ENCODE measurements at places on chromosomes 2 and 18. TPM values are rescaled to one million over a fixed set of nuclear protein-coding genes. Genes with fewer than 3 reads are reported as not detected.

The DLX1 gene
- 4.0 TPM for total RNA-seq

The EGR4 gene
- 0.31 TPM for total RNA-seq

The NLRC4 gene
- total RNA-seq: not detected

The FSHR gene
- total RNA-seq: not detected

The IL1R2 gene
- total RNA-seq: 0.97 TPM

The AGAP1 gene
- total RNA-seq: 24.3 TPM

The SP140 gene
- 0.45 TPM for total RNA-seq

The GAL3ST2 gene
- 0.34 TPM for total RNA-seq

The ERFE gene
- 7.6 TPM for total RNA-seq

The PLB1 gene
- 1.1 TPM for total RNA-seq

The IGFBP2 gene
- 88.0 TPM for total RNA-seq

The FLACC1 gene
- 0.18 TPM for total RNA-seq

The ACTG2 gene
- not detected for total RNA-seq
